Hepatic stellate cell (primary cell): ENCODE measurements at places on chromosomes 5 and 9.

DNA sequence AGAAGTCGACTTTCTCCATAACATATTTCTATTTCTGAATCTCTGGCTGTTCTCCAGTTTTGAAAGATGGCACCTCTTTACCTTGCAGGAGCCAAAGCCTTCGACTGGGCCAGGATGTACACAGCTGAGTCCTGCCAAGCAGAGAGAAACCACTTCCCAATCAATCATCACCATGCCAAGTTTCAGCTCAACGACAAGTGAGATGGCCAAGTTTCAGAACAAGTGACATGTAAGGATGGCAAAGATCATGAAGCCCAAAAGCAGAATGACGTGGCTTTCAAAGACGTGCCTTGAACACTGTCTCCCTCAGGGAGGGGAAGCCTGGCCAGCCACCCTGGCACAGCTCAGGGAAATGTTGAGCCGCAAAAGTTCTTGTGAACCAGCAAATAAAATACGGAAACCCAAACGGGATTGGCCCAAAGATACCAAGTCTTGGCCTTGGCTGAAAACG, 17.7 kb downstream of the STK10 start:
- no peak for DNase-seq

GRCh38 chr5:72510610-72511181, 3.5 kb upstream of the ZNF366 start:
- DNase-seq, result peak; percentile 18

DNA sequence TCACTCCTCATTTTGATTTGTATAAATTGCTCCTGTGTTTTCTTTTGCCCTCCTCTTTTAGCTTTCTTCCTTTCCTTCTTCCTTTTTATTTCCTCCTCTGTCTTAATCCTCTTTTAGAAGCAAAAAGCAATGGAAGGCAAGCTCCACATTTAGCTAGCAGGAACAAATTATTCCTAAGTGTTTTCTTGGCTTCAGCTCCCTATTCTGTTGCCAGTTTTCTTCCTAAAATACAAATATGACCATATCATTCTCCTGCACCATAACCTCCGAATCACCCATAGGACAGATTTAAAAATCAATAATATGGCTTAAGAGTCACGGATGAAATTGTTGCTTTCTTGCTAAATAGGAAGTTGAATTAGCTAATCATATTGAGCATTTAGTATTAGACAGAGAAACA, 49.4 kb downstream of the GRIN3A start:
- DNase-seq, result no peak

DNA sequence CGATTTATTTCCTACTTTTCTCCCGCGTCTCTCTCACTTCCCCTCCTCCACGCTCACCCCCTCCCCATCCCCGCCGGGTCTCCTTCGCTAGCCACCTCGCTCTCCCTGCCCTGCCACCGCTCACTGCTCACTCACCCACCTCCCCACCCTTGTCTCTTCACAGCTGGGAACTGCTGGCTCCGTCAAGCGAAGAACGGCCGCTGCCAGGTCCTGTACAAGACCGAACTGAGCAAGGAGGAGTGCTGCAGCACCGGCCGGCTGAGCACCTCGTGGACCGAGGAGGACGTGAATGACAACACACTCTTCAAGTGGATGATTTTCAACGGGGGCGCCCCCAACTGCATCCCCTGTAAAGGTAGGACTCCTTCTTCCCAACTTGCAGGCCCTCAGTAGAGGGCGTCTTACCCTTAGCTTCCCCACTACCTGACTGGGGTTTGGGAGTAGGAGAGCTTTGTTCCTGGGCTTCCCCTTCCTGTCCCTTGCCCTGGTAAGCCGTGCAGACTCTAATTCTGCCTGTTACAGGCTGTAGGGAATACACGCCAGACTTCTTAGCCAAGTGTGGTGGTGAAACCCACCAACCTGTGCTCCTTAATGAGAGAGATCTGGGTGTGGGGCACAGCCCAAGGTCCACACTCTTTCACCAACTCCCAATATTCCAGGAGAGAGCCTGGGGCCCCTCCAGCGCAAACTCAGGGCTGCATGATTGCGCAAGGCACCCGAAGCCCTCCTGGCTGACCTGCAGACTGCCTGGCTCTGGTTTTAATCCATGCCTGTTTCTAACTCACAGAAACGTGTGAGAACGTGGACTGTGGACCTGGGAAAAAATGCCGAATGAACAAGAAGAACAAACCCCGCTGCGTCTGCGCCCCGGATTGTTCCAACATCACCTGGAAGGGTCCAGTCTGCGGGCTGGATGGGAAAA, 2.5 kb downstream of the FST start:
- DNase-seq, result peak; percentile 23

GRCh38 chr5:181027452-181028031, 12.5 kb upstream of the BTNL9 start:
- no peak for DNase-seq
